CD4-positive, alpha-beta T cell treated with Interleukin-21 for 1 hour (primary cell): ENCODE measurements at places on chromosomes 13 and 19.
A peak's percentile ranks its signal among the peaks of the same experiment; 100 is the strongest.

DNA sequence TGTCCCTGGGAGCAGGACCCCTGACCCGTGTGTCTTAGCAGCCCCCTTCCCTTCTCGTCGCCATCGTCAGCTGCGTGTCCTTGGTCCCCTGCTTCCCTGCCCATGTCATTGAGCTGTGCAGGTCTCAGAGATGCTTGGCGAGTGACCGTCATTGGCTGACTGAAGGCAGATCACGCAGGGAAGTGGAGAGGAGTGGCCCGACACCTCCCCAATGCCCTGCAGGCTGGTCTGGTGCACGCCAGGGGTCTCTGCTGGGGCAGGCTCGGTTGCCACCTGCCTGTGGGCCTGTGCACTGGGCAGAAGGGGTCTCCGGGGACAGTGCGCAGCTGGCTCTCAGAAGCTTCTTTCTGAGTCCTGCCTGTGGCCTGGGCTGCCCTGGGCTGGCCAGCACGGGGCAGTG, 6.2 kb downstream of the GNA11 start:
- no peak for DNase-seq

DNA sequence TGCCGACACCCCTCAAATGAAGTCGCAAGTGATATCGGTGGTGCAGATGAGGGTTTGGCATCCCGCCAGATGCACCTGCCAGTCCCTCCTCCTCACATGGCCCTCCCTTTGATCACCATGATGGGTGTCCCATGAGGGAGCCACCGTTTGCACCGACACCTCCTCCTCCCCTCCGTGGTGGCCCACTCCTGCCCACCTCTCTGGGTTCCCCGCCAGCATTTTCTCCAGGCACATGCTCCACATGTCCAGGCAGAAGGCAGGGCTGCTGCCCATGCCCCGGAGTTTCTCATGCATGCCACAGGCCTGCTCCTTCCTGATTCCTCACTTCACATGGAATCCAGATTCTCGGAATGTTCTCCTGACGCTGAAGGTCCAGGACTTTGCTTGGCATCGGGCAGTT, 49.3 kb downstream of the COL4A2 start:
- no peak for DNase-seq

DNA sequence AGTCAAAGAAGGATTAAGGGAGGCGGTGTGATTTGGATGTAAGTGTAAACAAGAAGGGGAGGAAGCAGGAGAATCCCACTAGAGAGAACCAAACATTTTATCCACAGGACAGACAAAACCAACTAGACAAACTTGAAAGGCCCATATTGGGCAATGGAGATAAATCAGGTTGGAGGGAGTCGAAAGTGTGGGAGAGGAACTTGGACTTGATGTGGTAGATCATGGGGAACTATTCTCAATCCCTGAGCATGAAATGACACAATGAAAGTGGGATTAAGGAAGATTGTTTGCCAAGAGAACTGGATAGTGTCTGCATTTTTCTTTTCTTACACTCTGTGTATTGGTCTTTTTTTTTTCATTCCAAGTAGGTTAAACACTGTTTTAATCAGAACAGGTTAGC, 17.9 kb downstream of the GPR183 start:
- no peak for DNase-seq

DNA sequence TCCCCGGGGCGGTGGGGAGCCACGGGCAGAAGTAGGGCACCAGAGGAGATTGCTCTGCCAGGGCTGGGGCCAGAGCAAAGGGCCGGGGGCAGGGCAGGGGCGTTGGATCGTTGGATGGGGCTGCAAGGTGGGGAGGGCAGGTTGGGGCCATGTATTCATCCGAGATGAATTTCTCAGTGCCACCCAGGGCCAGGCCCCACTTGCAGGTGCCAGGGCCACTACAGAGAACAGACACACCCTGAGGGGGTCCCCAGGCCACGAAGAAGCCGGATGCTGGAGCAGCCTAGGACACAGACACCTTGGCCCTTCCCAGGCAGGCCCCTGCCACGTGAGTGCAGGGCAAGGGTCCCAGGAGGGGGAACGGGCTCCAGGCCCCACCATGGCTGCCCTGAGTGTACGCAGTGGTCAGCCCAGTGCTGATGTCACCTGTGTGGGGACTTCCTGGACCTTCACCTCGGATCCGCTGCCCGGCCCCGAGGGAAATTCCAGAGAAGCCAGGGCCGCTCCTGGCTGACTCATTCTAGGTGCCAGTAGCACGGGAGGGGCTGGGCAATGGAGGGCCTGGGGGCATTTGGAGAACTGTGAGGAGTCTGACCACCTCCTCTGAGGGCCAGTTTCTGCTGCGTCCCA, 9.6 kb upstream of the SBNO2 start:
- no peak for DNase-seq

DNA sequence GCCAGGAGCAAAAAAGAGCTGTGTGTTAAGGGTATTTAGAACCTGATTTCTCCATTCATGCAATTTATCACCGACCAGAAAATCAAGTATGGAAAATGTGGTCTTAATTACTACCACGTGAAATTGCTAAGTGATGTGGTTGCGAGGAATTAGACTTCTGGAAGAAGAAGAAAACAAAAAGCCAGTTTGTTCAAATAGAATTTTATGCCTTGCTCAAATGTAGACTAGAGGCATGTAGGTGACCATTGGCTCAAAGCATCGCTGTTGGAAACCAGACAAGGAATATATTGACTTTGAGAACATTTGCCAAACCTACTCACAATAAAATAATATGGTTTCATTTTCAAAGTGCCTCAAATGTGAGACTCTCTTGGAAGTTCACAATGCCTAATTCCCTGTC, 57.3 kb upstream of the LRCH1 start:
- no peak for DNase-seq

- DNase-seq, result peak; percentile 62
Observed at GRCh38 chr19:3760871-3761361, 576 bp downstream of the APBA3 start.

DNA sequence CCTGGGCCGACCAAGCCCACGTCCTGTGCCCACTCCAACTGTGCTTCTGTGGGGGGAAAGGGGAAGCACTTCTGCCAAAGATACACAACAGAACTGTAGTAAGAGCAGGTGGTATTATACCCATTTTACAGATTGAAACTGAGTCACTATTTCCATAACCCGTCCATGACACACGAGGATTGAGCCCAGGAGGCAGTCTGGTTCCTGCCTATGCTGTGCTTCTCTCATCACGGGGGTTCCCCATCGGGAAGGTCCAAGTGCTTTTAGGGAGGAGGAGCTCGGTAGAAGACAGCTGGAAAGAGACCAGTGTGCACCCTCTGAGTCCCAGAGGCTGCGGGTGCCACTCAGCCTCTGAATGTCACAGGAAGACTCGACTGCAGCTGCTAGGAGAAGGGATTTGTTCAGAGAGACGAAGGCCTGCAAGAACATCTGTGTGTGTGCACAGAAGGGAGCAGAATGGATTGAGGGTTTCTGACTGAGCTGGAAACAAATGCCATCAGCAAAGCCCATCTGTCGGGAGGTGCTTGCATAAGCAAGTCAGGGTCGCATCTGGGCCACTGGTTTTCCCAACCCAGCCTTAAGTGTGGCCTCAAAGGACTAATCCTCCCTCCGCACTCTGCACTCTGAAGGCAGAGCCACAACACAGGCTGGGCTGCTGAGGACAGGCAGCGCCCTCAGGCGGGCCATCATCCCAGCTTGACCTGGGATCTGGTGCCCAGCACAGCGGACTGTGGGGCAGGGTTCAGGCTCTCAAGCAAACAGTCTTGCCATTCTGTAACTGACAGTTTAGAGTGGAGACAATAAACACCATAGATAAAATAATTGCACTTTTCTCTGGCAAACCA, 150.0 kb downstream of the DPF1 start:
- no peak for DNase-seq

DNA sequence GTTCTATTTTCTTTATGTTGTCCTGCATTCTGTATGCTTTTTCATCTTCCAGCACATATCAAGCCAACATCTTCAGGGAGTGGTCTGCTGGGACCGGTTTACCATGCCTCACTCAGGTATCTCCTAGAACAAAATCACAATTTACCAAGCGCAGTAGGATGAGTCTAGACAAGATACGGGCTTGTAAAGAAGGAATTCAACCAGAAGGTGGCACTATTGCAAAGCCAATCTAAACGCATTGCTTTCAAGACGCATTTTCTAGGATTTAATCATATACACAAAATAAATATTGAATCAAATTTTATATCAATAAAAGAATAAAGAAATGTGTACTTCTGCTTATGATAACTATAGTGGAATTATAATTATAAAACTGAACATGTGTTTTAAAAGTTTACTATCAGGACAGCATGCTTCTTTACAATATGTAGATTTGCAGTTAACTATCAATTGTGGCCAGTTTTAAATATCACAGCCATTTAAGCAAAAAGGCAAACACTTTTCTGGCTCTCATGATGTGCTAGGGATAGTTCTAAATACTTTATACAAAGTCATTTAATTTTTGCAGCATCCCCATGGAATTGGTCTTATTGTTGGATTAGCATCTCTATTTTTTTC, 16.1 kb upstream of the TPP2 start:
- peak; percentile 76 for DNase-seq

DNA sequence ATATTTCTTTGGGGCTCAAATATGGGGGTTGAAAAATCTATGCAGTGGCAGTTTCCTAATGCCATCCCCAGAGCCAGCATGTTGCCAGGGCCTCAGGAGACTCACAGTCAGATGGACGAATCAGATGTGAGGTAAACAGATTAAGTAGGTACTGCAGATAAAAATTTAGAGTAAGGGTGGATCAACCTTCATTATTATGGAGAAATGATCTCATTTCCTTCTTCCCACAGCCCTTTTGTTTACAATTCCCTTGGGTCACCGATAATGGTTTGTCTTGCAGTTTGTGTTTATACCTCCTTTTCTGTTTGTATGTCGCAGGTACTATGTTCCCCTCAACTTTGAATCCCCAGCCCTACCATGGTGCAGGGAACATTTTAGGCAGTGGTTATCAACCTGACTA, 20.0 kb downstream of the DIAPH3 start:
- no peak for DNase-seq

GRCh38 chr13:67148161-67148571, 82.0 kb downstream of the PCDH9 start:
- DNase-seq, result no peak
